Right lung (tissue), 10 donors: ENCODE measurements at places on chromosomes 4 and X. TPM values are rescaled to one million over a fixed set of nuclear protein-coding genes. Genes with fewer than 3 reads are reported as not detected.

DNA sequence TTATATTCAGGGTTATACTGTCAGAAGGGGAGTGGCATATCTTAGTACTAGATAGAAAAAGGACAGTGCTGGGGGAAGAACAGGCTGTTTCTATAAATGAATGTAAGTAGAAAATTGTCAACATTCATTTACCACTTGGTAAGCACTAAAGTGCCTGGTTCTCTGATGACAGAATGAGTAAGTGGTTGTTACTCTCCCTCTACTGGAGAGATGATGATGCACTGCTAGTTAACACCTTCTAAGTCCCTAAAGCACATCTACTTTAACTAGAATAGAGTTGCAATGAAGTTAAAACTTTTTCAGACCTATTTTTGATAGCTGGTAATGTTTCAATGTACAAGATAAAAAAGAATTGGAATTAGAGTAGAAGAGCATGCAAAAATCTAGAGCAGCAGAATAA is 214.5 kb downstream of the KLHL4 start:
- no peak for DNase-seq

GRCh38 chr4:2934813-2935761 is 28.1 kb downstream of the NOP14 start:
- peak; percentile 93 for DNase-seq

DNA sequence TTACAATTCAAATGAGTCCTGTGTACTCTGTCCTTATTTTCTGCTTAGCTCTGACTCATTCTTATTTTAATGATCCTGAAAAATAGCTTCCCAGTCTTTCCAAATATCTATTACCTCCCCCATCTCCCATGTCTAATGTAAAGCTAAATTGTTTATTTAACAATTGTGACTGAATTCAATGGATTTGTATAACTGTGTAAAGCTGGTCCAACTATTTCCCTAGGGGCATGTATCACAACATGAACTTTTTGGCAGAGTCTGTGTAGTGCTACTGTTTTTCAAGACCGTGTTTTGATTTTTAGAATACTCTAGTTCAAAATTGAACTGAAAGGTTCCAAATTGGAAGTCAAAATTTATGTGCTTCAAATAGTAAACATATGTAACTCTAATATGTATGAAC is 67.8 kb downstream of the SPCS3 start:
- no peak for DNase-seq

GRCh38 chrX:112668476-112669409 is 11.0 kb downstream of the LHFPL1 start:
- no peak for DNase-seq

DNA sequence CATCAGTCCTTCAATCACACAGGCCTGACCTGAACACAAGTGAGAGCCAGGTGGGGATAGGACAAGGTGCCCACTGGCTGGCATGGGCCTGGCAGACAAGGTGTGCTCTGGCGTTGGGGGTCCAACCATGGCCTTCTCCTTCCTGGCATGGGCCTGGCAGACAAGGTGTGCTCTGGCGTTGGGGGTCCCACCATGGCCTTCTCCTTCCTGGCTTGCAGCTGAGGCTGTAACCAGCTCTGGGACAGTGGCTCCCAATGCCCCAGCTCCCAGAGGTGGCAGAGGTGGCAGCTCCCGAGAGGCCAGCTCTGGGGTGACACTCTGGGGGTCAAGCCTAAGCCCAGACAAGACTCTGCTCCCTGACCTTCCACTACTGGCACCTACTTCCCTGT is 62.6 kb downstream of the JAKMIP1 start:
- DNase-seq = no peak

DNA sequence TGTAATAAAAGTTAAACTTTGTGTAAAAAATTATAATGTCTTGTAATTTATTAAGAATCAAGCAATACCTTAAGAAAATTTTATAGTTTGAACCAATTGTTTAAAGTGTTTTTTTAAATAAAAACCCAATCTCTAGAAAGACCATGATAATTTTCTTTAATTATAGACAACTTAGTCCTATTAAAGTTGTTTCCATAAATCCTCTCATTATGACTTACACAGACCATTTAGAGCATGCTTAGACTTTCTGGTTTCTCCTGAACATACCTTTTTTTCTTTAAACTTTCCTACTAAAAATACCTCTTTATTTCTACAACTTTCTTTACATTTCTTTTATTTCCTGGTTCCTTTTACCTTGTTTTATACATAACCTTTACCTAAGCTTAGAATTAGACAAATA is 837.4 kb downstream of the PCDH19 start:
- no peak for DNase-seq

DNA sequence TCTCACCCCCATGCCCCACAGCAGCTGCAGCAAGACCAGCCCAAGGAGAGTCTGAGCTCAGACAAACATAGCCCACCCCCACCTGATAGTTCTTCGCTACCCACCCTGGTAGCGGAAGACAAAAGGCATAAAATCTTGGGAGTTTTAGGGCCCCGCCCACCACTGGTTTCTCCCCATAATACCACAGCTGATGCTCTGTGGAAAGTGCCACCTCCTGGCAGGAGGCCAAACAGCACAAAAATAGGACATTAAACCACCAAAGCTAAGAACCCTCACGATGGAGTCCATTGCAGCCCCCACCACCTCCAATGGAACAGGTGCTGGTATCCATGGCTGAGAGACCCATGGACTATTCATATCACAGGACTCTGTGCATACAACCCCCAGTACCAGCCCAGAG is 226.7 kb downstream of the SNCA start:
- DNase-seq = no peak

DNA sequence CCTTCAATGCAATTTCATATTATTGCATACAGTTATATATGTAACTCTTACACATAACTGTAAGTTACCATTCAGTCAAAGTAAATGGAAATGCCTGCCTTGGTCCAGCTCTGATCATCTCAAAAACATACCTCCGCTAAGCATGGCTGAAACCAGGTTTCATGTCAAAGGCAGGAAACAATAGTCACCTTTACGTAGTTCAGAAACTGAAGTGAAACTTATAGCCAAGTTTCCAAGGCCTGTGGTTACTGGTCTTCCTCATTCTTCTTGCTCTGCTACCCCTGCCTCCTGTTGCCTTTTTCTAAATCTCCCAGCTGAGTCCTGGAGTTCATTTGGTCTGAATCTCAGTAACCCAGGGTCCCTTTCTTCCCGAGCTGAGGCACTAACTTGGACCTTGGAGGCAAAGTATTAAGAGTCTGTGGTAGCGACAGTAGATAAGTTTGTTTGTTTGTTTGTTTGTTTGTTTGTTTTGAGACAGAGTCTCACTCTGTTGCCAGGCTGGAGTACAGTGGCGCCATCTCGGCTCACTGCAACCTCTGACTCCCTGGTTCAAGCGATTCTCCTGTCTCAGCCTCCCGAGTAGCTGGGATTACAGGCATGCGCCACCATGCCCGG is 30.8 kb downstream of the DAPP1 start:
- no peak for DNase-seq

DNA sequence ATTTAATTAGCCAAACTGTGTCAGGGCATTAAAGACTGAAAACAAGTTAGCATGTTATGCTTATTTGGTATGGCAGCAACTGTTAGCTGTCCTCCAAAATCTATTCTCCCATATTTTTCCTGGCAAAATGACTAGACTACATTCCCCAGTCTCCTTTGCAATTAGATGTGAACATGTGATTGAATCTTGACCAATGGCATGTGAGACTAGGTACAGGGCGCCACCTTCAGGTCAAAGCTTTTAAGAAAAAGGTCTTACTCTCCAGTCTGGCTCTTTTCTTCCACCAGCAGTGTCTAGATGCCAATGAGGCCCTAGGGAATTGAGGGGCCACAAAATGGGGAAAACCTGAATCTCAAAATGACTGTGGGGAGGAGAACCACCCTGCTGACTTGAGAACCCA is 408.2 kb downstream of the SMARCA1 start:
- DNase-seq = no peak

DNA sequence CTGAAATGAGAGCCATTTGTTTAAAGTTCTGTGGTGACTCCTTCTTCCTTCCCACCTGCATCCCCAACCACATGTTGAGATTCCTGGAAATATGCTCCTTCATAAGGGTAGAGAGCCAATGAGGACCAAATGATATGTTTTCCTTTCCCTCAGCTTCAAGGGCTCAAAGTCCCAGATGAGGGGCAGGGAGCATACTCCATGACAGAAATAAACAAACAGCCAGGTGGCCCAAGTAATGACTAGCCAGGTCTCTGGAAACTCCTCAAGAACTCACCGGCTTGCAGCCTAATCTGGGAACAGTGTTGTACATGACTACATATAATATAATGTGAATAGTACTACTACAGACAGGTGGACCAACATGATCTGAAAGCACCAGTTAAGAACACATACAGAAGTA is 392.3 kb downstream of the PACRGL start:
- DNase-seq = no peak

DNA sequence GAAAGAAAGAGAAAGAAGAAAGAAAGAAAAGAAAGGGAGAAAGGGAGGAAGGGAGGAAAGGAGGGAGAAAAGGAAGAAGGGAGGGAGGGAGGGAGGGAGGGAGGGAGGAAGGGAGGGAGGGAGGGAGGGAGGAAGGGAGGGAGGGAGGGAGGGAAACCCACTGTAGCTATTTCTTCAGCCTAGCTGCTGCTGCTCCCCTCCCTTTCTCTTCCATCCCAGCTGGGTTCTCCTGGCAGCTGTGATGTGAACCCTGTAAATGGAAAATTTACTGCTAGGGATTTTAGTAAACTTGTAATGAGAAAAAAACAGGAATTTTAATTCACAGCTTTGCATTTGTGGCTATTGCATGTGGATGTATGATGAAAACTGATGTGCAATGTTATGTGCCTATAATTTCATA is 8.0 kb downstream of the NR0B1 start:
- DNase-seq = no peak

- DNase-seq = no peak
Observed at GRCh38 chr4:144714166-144714565, 68.2 kb downstream of the HHIP start.

Gene PCDH11X
- polyA plus RNA-seq = 0.35 TPM

Gene CTAG1A
- polyA plus RNA-seq = not detected

Gene C1QTNF7
- 19.0 TPM for polyA plus RNA-seq

Gene GRIPAP1
- 56.9 TPM for polyA plus RNA-seq

Gene GJB1
- 5.2 TPM for polyA plus RNA-seq

Gene ADH1A
- 19.2 TPM for polyA plus RNA-seq
